ENCODE measurements at places on chromosomes 1 and 21.

- DNase-seq: no peak
Observed at GRCh38 chr1:17558954-17559614, 19.6 kb downstream of the ARHGEF10L start.

DNA sequence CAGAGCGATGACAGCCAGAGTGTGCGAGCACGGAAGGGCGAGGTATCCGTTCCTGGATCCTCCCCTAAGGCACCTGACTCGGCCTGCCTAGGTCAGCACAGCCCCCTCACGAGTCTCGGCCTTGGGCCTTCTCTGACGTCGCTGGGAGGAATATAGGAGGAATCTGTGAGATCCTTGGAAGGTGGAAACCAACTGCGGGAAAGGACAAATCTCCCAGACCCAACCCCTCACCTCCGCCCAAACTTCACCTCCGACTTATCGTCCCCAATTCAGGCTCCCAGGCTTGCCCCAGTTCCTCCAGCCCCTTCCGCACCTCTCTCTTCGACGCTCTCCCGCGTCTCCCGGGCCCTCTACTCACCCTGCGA, 494 bp downstream of the APH1A start:
- DNase-seq: peak; percentile 16

- no peak for DNase-seq
Observed at GRCh38 chr1:1426496-1427105, 5.5 kb upstream of the ANKRD65 start.

GRCh38 chr1:14836426-14837140, 238.1 kb downstream of the KAZN start:
- no peak for DNase-seq

DNA sequence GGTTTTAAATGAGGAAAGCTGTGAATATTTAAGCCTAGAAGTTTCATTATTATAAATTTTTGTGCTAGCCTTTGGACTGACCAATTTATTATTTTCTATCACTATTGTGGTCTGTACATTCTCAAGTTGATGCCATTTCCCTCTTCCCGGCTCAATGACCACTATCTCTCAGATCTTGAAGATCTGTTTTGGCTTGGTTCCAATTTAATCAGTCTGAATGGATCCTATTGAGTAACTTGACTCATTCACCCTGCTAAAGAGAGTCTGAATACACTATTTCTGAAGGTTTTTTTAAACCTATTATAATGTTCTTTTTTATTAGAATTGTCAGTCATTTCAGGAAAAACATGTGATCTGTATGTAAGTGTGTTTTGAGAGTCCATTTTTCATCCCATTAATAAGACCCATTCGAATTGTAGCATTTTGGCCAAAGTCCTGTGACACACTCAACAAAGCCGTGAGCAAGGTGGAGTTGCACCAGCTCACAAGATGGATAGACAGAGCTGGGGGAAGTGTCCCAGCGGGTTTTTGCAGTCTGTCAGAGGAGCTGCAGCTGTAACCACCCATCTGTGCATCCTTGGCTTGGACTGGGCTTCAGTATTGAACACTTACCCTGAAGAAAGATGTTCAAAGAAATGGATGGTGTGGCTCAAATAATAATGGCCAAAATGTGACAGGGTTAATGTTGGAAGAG, 145.6 kb downstream of the NFIA start:
- no peak for DNase-seq

DNA sequence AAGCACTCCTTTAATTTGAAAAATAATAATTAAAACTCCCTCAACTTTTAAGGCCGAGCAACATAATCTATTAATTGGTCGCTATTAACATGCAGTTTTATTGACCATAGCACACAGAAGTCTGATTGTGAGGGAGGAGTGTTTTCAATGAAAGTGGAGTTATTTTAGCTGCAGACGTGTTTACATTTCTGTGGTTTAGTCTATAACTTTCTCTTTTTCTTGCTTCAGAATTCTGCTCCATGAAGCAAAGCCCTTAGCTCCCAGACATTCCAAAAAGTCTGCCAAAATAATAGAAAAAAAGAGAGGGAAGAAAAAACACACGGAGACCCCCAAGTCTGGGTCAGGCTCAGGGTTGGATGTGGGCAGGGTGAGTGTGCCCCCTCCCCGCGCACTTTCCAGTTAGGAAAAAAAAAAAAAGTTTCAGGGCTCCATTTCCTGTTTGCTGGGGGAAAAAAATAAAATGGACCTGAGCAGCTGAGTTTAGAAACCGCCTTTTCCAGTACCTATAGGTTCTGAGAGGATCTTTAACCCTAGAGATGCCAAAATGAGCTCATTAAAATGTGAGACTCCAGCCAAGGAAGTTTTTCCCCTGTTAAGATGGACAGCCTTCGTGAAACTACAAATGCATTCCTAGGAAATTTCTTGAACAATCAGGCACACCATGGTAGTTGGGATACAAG, 143.7 kb upstream of the ETS2 start:
- no peak for DNase-seq

- no peak for DNase-seq
Observed at GRCh38 chr1:27915082-27915575, 19.7 kb upstream of the SMPDL3B start.

DNA sequence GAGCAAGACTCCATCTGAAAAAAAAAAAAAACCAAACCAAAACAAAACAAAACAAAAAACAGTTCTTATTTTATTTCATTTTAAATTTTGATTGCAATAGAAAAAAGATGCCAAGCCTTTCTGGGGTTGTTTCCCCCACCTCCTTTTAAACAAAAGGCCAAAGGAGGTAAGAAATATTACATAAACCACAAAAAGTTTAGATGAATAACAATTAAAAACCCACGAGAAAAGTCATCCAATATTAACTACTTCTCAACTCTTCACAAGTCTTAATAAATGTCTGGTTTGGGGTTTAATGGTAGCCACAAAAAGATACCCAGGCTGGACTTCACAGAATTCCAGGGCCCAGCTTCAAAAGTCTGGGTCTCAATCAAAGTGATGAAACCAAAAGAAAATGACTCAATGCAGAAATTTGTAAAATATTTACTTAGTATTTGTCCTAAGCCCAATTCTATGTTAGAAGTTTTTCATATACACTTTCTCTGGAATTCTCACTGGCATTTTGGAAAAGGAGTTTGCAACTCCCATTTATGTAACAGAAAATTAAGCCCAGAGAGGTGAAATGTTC, 47.0 kb upstream of the SDC3 start:
- no peak for DNase-seq
